Fibroblast of skin of scalp (primary cell): ENCODE measurements at places on chromosomes 7 and 10.

DNA sequence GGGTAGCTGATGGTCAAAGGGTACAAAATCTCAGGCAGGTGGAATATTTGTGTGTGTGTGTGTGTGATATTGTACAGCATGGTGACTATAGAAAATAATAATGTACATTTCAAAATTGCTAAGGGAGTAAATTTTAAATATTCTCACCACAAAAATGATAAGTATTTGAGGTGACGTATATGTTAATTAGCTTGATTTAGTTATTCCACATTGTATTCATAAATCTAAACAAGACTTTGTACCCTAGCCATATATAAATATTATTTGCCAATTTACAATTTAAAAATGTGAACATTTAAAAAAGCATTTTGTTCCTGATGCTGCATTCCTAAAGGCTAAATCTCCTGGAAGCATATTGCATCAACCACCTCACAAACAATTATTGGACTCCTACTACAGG lies 47.0 kb downstream of the PFKFB3 start:
- DNase-seq = no peak

- peak; percentile 56 for DNase-seq
Observed at GRCh38 chr10:44334621-44335184, 50.2 kb downstream of the CXCL12 start.

DNA sequence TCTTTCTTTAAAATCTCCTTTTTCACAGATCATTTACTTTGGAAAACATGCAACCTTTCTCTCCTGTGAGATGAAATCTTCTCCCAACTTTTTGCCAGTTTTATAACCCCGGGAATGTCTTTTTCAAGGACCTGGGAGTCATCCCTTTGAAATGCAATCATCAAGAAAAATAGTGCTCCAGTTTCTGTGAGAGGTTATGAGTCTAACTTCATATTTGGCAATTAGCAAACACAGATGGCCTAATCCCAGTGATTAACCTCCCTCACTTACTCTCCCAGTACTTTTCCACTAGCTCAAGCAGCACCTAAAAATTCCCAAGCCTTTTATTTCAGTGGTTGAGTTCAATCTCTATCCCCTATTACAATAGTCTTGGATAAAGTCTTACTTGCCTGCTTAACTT lies 185.8 kb upstream of the TMEM106B start:
- DNase-seq = peak; percentile 7

DNA sequence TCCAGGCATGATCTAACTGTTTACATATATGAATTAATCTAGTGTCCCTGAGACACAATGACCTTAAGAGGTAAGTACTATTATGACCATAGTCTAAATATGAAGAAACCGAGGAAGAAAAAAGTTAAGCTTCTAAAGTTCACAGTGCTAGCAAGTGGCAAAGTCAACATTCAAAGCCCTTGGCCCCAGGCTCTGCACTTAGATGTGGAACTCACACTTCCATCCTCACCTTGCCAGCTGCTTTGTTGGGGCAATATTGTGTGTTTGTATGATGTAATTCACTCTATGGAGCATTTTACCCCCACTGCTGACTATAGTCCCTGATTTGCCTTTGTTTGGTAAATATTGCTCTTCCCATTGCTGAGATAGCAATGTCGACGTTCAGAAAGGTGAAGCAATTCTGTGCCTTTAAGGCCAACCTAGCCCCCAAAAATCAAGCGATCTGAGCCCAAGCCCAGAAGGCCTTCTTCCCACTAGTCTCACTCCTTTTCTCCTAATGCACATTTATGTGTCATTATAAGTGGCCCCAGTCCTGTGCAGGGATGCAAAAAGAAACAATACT lies 487.6 kb upstream of the ZMIZ1 start:
- no peak for DNase-seq

GRCh38 chr10:66604195-66604594 lies 321.6 kb upstream of the LRRTM3 start:
- DNase-seq = no peak

- no peak for DNase-seq
Observed at GRCh38 chr7:69992938-69993337, 394.7 kb downstream of the AUTS2 start.

DNA sequence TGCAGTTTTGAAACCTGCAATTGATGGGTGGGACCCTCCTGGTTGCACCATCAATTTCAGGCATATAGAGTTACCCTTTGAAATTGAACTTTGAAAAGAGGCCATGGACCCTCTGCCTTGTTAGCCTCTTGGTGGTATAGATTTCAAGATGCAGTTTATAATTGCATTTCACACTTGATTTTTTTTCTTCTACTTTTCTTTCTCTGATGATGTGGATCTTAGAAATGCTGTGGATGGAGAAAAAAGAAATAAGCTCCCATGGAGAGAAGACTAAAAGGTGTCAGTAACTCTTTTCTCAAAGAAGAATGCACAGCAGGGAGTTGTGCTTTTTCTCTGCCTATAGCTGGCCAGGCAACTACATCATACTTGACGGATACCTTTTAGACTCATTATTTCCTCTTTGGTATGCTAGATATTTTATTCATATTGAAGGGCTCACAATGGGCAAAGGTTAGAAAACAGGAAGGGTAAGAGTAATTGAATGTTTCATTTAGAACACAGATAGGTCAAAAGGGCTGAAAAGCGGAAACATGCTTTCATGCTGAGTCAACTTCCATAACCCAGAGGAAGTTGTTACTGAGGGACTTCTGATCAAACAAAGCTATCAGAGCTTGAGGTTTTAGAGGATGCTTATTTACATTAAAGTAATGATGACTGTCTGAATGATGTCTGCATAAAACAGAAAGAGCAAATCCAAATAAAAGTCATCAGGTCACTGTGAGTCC lies 773.2 kb upstream of the LRRN3 start:
- DNase-seq = no peak

GRCh38 chr10:71737001-71737833 lies 17.6 kb upstream of the C10orf105 start:
- DNase-seq = no peak

DNA sequence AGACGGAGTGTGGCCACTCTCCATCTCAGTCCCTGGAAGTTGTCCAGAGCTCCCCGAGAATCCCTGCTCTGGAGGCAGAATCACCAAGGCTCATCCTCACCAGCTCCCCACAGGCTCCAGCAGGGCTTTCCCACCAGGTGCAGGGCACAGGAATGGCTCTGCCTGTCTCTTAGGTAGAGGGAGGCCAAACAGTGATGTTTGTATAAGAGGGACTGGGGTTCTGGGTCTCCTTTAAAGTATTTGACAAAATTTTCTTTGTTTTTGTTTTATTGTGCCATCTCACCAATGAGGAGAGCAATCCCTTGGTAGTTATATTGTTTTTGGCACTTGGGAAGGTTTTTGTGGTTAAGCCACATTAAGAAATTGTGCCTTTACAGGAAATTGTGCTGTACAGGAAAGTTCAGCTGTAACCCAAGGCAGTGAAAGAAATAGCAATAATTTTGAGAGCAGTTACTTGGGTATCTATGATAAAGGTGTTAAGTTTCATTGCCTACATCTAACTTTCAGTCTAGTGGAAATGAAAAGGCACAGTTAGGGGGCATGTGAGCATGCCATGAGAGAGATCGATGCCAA lies 219.3 kb upstream of the PRSS58 start:
- DNase-seq = peak; percentile 78

DNA sequence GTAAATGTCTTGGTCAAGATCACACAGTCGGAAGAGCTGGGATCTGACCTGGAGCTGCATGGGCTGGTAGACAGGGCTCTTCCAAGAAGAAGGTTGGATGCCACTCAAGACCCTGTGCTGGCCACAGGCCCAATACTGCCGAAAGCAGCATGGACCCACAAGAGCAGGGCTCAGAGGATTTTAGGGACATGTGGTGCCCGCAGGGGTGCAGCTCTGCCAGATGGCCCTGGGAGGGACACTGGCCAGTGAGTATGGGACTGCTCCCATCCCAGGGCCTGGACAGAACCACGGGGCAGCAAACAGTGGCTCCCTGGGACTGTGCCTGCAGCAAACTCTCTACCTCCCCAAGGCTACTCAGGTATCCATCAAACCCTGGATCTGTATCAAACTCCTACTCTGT lies 12.4 kb downstream of the MAT1A start:
- no peak for DNase-seq

DNA sequence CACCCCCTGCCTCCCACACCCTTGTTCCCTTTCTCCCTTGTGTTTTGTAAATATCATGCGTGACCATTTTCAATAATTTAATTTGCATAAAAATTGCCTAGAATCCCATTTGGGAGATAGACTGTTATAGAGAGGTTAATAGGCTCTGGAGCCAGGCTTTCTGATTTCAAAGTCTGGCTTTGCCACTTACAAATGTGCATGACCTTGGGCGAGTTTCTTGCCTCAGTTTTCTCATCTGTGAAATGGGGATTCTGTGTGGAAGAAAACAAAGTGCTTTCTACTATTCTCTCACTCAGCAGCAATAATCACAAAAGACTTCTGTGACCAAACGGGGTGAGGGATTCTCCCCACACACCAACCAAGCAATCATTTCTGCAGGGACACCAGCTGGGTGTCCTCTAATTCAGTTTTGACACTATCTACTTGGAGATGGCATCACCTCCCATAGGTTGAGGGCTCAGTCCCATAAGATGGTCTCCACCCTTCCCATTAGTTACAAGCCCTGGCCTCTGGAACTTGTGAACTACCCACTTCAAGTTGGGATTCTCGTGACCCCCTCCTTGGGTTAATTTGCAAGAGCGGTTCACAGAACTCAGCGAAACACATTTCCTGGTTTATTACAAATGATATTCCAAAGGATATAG lies 3.5 kb upstream of the ZNF22 start:
- no peak for DNase-seq

- peak; percentile 36 for DNase-seq
Observed at GRCh38 chr7:86908948-86909347, 150.5 kb downstream of the ELAPOR2 start.
